Sigmoid colon (tissue), 7 donors: ENCODE measurements at places on chromosomes 12 and 14. TPM values are rescaled to one million over a fixed set of nuclear protein-coding genes. Genes with fewer than 3 reads are reported as not detected.

Gene SLC7A7
- total RNA-seq: 16.7 TPM

Gene CLEC9A
- not detected for total RNA-seq

Gene ANKRD33
- not detected for total RNA-seq

Gene OR4E2
- total RNA-seq: not detected

Gene CISTR
- not detected for total RNA-seq

Gene SDS
- not detected for total RNA-seq

Gene NAA30
- total RNA-seq: 21.7 TPM

Gene APOLD1
- 18.6 TPM for total RNA-seq

Gene KIF21A
- total RNA-seq: 16.9 TPM

Gene TGM1
- total RNA-seq: 1.1 TPM

Gene SOAT2
- 0.41 TPM for total RNA-seq
